ENCODE measurements at places on chromosomes 16 and 17. TPM values are rescaled to one million over a fixed set of nuclear protein-coding genes. Genes with fewer than 3 reads are reported as not detected.

DNA sequence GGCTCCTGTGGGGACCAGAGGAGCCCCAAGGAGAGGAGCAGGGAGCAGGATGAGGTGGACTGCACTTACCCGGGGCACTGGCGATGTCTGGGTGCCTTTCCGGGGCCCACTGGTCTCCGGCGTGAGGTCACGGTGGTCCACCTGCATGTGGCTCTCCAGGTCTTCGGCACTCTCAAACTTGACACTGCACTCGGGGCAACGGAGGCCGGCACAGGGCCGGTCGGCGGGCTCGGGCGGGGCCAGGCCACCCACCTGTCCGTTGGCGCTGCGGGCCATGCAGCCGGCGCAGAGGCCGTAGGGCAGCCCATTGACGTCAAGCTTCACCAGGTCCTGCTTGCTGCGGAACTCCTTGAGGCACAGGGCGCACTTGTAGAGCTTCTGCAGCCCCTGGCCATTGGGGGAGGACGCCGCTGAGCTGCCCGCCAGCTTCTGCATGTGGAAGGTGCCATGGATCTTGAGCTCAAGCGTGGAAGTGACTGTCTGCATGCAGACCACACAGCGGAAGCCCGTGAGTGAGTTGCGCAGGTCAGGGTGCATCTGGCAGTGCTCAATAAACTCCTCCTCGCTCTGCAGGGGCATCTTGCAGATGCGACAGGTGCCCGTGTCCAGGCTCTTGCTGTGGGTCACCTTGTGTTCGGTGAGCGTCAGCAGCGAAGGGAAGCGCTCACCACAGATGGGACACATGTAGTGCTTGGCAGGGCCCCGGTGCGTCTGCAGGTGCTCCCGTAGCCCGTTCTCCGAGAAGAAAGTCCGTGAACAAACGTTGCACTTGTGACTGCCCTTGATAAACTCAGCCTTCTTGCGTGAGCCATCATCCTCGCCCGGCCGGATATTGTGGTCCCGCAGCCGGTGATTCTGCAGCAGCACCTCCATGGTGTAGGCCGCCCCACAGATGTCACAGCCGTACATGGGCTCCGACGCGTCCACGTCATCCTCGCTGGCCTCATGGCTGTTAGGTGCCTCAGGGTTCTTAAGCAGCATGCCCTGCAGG lies 220.0 kb downstream of the ZNF423 start:
- peaks cover 2% of the 10 kb centered on the region for H3K27me3 ChIP-seq
- H3K4me1 ChIP-seq, result no peaks in the 10 kb centered on the region
- H3K27ac ChIP-seq, result no peak overlapping the region
- no peak for DNase-seq

DNA sequence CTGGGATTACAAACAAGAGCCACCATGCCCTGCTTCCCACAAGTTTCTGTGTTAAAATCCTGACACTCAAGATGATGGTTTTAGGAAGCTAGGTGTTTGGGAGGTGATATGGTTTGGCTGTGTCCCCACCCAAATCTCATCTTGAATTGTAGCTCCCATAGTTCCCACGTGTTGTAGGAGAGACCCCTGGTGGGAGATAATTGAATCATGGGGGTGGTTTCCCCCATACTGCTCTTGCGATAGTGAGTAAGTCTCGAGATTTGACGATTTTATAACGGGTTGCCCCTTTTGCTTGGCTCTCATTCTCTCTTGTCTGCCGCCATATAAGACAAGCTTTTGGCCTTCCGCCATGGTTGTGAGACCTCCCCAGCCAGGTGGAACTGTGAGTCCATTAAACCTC lies 17.2 kb upstream of the SMG1 start:
- DNase-seq, result no peak
- H3K4me3 ChIP-seq, result no peak overlapping the region
- H3K27me3 ChIP-seq, result peaks cover 1% of the 10 kb centered on the region
- no peaks in the 10 kb centered on the region for H3K36me3 ChIP-seq

GRCh38 chr16:84806256-84806889 lies 13.4 kb upstream of the CRISPLD2 start:
- H3K27ac ChIP-seq, result no peak overlapping the region
- no peaks in the 10 kb centered on the region for H3K36me3 ChIP-seq
- H3K27me3 ChIP-seq, result peaks cover 2% of the 10 kb centered on the region
- no peak overlapping the region for H3K4me3 ChIP-seq

- peaks cover 54% of the 10 kb centered on the region for H3K4me1 ChIP-seq
- H3K4me3 ChIP-seq, result peak overlapping the region; percentile 92
- DNase-seq, result peak; percentile 78
- H3K36me3 ChIP-seq, result peaks cover 2% of the 10 kb centered on the region
- peak overlapping the region; percentile 92 for H3K27ac ChIP-seq
These were observed 735 bp downstream of the ZNF652 start for GRCh38 chr17:49361129-49361901.

DNA sequence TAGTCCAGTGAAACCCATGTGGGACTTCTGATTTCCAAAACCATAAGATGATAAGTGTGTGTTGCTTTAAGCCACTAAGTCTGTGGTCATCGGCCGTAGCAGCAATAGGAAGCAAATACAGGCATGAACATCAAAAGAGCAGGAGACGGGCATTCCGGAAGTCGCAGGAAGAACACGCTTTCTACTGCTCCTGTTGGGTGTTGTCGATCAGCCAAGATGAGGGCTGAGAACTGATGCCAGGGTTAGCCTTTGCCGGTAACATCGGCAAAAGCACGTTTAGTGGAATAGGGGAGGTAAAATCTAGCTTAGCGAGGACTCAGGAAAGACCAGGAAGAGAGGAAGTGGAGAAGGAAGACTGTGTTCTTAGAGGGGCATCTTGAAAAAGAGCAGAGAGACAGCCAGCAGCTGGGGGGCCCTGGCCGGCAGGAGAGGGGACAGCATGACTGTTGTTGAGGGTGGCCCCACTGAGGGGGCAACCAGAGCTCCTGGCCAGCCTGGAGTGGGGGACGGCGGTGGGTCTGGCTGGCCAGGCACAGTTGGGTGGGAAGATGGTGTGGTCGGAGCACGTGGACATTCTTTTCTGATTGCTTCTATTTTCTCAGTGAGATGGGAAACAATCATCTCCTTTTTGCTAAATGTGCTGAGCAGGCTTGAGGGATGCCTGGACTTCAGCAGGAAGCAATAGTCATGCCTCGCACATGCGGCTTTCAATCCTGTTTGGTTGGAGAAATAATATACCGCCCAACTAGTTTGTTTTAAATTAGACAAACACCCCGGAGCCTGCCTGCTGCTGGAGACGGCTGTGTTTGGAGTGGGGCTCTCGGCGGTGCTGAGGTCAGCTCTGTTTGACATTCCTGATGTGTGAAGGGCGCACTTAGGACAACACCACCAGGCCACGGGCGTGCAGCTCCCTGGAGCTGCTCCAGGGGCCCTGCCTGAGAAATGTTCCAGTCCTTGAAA lies 109.9 kb downstream of the METRNL start:
- no peaks in the 10 kb centered on the region for H3K27me3 ChIP-seq
- H3K36me3 ChIP-seq, result no peaks in the 10 kb centered on the region
- no peak overlapping the region for H3K4me3 ChIP-seq
- no peak overlapping the region for H3K27ac ChIP-seq

- no peak overlapping the region for H3K4me3 ChIP-seq
- H3K36me3 ChIP-seq, result peaks cover 28% of the 10 kb centered on the region
- H3K27me3 ChIP-seq, result no peaks in the 10 kb centered on the region
- H3K27ac ChIP-seq, result no peak overlapping the region
These were observed 55.6 kb downstream of the COTL1 start for GRCh38 chr16:84562174-84562815.

CDH11 gene
- not detected for total RNA-seq

REXO5 gene
- total RNA-seq, result 20.4 TPM

OTOP2 gene
- not detected for total RNA-seq

CTRB2 gene
- total RNA-seq, result not detected

ALDOC gene
- 133 TPM for total RNA-seq

CCDC78 gene
- 1.8 TPM for total RNA-seq

KCNJ12 gene
- total RNA-seq, result not detected

Measured in activated CD4-positive, alpha-beta T cell treated with anti-CD3 and anti-CD28 coated beads for 36 hours (primary cell).